ENCODE measurements at places on chromosomes 1 and 21.

DNA sequence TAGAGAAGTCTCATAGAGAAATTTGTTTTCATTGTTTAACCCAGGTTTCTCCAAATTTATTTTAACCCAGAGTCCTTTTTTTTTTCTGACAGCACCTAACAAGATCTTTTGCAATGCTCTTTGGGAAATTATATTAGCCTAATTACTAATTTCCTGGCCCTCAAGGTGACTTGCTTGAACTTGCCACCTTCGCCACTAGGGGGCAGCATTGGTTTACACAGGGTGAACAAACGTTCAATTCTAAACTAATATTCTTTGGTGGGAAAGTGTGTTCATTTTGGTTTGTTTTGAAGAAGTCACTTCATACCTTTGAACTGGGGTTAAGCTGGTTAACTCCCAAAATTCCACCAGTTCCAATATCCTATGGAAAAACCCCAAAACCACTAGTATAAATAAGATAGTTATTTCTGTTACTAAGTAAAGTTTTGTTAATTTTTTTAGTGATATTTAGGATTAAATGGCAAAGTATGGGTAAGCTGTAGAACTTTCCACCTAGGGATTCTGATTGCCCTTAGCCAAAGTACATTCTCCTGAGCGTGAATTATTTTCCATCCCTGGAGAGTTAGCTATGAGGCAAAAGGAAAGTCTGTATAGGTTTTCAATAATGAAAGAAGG is 13.0 kb downstream of the CCDC190 start:
- DNase-seq: peak; percentile 67

- no peak for DNase-seq
These were observed 88.9 kb upstream of the ARHGAP29 start for GRCh38 chr1:94326329-94326728.

GRCh38 chr1:214912127-214912526 is 170.4 kb upstream of the KCNK2 start:
- no peak for DNase-seq

DNA sequence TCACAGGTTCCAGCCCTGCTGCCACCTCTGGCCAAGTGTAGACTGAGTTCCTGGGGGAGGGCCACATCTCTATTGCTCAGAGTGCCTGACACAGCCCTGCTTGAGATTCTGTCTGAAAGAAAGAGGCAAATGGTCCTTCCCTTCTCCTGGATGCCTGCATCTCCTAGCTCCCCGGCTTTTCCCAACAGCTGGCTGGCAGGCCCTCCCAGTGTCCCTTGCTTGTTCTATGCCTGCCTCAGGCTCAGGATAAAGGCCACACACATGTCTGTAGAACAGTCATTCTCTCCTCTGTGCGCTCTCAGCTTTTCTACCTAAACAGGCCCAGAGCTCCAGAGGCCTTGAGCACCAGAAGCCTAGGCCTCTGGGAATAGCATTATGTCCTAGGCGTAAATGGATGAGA is 343.4 kb upstream of the USP24 start:
- no peak for DNase-seq

- DNase-seq: no peak
These were observed 76.3 kb downstream of the USP24 start for GRCh38 chr1:55138823-55139222.

- DNase-seq: peak; percentile 16
These were observed 5.1 kb downstream of the LMO4 start for GRCh38 chr1:87333692-87334347.

DNA sequence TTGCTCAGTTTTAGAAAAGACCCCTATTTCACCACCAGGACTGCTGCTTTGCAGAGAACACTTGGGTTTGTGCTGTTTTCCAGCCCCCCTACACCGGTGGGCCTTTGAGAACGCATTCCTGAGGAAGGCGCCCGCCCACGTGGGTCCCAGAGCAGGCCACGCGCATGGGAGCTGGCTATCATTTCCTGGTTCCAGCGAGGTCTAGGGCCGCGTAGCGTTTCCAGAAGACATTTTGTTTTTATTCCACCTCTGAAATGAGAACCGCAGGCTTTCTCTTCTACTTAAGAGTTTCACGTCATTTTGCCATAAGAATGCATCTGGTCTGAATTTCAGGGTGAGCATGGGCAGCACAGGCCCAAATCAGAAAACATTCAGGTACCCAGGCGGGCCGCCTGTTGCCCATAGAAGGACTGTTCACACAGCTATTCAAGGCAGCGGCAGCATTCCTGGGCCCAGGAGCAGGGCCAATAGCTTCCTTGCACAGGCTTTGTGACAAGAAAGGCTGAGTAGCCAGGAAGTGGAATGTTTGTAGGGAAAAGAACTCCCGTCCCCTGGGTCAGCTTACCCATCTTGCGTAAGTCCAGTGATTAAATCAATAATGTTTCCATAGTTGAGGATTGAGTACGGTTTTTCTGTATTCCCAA is 1.4 kb upstream of the KLHL21 start:
- DNase-seq: no peak
